Neural progenitor cell (in vitro differentiated cells): ENCODE measurements at places on chromosomes 16 and 17. TPM values are rescaled to one million over a fixed set of nuclear protein-coding genes. Genes with fewer than 3 reads are reported as not detected.

RAMP2 gene
- 0.51 and 5.8 TPM in 2 replicates for total RNA-seq

ARL5C gene
- not detected in 2 replicates for total RNA-seq

- no peak for DNase-seq
These were observed 29.1 kb upstream of the MED13 start for GRCh38 chr17:62094175-62094574.

DNA sequence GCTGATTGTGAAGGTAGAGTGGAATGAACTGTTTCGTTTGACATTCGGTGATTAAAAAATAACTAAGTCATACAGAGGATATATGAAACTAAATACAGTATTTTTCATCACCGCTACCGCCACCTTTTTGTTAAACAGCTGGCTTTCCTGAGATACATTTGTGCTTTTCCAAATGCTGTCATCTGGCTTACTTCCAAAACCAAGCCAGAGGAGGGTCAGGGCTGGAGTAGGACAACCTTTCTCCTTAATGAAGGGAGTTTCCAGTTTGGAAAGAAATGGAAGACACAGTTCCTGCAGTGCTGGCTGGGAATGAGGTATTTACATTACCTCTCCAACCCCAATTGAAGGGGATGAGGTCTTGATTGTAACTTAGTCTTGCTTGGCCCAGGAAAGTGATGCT, 3.2 kb downstream of the TNRC6C start:
- no peak for DNase-seq

GRCh38 chr16:55435387-55435786, 43.6 kb upstream of the MMP2 start:
- DNase-seq, result no peak

DNA sequence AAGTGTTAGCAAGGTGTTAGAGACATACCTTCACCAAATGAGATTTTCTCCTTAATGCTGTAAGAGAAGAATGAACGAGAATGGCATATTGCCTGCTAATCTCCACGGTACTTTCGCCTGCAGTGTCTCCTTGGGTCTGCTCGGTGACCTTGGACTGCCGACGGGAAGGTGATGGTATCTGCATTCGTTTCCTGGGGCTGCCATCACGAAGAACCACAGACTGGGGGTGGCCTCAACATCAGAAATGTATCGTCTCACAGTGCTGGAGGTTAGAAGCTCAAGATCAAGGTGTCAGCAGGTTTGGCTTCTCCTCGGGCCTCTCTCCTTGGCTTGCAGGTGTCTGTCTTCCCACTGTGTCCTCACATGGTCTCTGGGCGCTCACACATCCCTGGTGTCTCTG, 86.3 kb upstream of the TNRC6C start:
- DNase-seq, result no peak

- DNase-seq, result no peak
These were observed 141.7 kb upstream of the ANKFN1 start for GRCh38 chr17:56011406-56012131.

- DNase-seq, result no peak
These were observed 267.8 kb upstream of the FOXF1 start for GRCh38 chr16:86242244-86243122.

GRCh38 chr17:50318501-50319285, 27.2 kb upstream of the XYLT2 start:
- DNase-seq, result no peak
